Ovary (tissue), 10 donors: ENCODE measurements at places on chromosomes 11 and 22. TPM values are rescaled to one million over a fixed set of nuclear protein-coding genes. Genes with fewer than 3 reads are reported as not detected.

The OR52K1 gene
- polyA plus RNA-seq, result 0.05 TPM

The DGCR2 gene
- polyA plus RNA-seq, result 23.9 TPM

The SAA1 gene
- 4.3 TPM for polyA plus RNA-seq

The RIMBP3B gene
- not detected for polyA plus RNA-seq

The DRAP1 gene
- polyA plus RNA-seq, result 22.2 TPM

The TRAF6 gene
- 18.2 TPM for polyA plus RNA-seq

The TYR gene
- not detected for polyA plus RNA-seq

The FAM83F gene
- 0.12 TPM for polyA plus RNA-seq

The NLRP10 gene
- polyA plus RNA-seq, result not detected
